ENCODE measurements at places on chromosomes 5 and 9.

DNA sequence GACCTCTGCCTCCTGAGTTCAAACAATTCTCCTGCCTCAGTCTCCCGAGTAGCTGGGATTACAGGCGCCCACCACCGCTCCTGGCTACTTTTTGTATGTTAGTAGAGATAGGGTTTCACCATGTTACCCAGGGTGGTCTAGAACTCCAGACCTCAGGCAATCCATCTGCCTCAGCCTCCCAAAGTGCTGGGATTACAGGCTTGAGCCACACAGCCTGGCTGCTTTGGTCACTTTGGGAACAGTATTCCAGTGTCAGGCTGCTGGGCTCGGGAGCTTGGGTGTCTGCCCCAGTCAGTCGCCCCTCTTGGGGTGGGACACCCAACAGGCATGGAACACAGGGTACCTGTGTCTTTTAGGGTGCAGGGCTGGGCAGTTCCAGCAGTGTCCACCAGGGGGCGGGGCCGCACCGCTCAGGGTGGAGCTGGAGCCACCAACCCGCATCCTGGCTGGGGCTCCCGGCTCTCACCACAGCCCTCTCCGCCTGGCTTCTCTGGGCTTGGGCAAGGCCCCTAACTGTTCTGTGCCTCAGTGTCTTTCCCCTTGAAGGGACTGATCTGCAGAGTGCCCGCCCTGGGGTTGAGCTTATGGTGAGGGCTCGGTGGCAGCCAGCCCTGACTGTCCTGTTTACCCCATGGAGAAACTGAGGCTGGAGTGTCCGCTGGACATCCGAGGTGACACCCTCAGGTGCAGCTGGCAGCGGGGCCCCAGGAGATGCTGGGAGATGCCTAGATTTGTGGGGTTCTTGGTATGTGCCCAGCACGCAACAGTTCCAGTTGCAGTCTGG is 6.4 kb upstream of the RNU6ATAC start:
- no peak for DNase-seq

GRCh38 chr5:67102708-67103107 is 93.9 kb downstream of the CD180 start:
- no peak for DNase-seq

- DNase-seq, result no peak
Measured at GRCh38 chr9:108698231-108698630, 157.6 kb downstream of the ACTL7B start.

DNA sequence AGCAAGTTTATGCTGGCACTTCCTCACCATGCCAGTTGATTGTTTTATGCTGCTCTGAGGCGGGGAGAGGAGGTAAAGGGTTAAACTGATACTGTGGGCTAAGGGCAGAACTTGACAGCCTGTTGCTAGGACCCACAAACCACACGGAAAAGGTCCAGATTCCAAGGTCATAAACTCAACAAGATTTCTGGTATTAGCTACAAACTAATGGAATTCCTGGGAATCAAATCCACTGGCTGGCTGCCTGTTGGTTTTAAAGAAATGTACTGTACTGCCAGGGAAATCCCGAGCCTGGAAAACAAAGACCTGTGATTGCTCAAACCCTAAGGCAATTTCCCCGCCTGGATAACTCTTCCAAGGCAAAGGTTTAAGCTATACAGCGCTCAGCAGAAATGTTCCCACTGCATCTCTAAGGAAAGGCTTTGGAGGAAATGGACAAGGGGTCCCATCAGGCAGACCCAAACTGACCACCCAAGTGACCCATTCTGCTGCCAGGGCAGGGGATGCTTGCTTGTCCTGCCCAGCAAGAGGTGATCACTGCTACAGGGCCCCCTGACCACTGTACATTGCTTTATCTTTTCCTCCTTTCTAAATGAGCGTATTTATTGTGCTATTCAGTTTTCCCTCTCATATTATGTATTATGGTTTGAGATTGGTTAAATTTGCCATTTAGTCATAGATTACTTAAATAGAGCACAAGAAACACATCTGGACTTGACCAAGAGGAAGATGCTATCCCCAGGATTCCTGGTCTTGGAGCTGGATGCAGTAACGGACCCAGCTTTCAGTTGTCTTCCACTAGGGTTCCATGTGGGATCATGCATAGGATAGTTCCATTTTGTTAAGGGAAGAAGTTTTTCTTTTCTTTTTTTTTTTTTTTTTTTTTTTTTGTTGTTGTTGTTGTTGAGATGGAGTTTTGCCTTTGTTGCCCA is 124.3 kb downstream of the SUSD1 start:
- DNase-seq, result no peak

DNA sequence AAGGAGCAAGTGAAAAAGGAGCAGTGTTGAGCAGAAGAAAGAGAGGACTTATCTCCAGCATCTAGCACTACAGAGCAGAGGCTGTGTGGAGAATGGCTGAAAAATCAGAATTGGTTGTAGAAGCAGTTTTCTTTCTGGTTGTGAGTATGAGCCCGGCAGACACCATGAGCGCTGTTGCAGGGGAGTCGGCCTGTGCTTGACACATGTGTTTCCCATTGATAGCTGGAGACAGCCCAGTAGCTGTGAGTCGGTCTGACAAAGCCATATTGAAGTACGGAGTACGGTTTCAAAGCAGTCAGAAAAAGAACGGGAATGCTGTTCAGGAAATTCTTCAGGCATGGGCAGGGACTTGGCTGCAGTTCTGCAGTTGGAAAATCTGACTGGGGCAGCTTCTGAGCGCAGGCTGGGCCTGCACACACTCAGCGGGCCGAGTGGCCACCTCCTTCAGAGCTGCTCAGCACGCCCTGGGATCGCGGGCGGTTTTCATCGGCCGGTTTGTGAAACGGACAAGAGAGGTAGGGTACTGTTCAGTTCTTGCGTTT is at the start of gene SGCD:
Gene SGCD (plus strand): TSS at position 447 of the 542 bp plus-strand sequence.
- DNase-seq, result no peak

GRCh38 chr5:2460098-2460497 is 291.4 kb downstream of the IRX2 start:
- DNase-seq, result no peak

- DNase-seq, result no peak
Measured at GRCh38 chr5:87829217-87829551, 416.5 kb upstream of the CCNH start.

DNA sequence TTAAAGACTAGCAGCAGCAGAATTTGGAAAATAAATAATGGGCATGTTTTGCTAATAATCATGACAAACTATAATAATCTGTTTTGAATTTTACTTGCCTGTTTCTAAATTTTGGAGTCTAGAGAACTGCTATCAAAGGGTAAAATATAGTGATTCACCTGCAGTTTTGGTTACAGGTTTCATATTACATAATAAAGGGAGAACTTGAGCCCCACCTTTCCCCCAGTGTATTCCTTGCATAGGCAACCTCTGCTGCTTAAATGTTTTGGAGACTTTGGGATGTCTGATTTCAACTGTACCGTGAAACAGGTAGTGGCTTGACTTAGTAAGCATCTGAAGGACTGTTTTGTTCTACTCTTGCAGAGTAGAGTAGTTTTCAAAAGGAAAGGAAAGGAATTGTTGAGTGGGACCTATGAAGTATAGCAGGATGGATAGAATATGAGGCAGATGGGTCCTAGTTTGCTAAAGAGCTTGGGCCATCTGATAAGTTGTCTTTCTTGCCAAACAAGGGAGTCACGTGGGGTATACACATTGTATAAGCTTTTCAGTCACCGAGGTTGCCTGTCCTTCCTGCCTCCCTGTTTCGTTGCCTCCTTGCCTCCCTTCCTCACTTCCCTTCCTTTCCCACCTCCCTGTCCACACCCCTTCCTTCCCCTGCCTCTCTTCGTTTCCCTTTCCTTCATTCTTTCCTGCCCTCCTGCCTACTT is 19.1 kb downstream of the CREBRF start:
- no peak for DNase-seq

GRCh38 chr5:39274398-39275085 is 55.2 kb upstream of the FYB1 start:
- no peak for DNase-seq

DNA sequence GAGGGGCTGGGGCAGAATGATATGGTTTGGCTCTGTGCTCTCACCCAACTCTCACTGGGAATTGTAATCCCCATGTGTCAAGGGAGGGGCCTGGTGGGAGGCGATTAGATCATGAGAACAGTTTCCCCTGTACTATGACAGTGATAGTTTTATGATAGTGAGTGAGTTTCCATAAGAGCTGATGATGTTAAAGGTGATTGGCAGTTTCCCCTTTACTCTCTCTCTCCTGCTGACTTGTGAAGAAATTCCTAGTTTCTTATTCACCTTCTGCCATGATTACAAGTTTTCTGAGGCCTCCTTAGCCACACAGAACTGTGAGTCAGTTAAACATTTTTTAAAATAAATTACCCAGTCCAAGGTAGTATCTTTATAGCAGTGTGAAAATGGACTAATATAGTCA is 120.4 kb upstream of the CDH9 start:
- DNase-seq, result no peak

DNA sequence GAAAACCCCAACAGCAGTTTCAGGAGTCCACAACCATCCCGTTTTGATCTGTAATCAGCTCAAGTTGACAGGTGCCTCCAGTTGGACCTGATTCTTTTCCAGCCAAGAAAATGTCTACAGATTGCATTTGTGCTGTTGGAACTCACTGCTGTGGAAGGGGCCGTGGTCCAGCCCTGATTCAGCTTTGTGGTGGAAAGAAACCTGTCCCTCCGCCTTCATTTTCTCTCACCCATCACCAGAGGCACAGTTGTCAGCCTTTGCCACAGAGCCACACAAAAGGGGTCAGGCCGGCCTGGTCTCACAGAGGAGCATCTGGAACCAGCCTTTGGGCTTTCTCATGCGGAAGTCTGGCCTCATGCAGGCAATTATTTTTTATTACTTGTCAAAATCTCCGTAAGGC is 483.6 kb downstream of the GADD45G start:
- DNase-seq, result no peak

- no peak for DNase-seq
Measured at GRCh38 chr5:157464519-157465171, 4.6 kb downstream of the NIPAL4 start.

- no peak for DNase-seq
Measured at GRCh38 chr9:14715102-14715501, 7.4 kb downstream of the CER1 start.

DNA sequence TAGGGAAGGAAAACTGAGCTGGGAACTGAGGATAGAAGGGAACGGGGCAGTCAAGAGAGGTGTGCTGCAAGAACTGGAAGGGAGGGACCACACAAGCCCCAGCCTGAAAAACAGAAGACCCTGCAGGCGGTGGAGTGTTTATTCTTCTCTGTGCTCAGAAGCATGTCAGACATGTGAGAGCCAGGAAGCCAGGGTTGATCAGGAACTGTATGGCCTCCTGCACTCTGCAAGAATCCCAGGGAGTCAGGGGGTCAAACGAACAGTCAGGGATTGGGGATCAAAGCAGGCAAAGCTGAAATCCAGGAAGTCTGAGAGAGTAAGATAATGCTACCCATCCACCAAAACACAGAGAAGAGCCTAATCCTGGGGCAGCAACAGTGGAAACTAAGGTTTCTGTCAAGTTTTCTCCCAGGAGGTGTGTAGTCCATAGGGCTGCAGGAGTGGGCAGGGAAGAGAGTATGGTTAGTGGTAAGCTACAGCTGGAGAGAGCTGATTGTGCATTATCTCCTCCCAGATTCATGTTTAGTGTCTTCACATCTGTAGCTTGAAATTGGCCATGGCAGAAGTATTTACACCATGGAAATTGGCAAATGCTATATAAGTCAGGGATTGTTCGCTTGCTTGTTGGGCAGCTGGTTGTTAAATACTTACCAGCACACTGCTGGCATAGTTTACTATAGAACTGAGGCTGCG is 115.4 kb upstream of the SLC44A1 start:
- no peak for DNase-seq

GRCh38 chr5:147303976-147304375 is 69.2 kb downstream of the STK32A start:
- no peak for DNase-seq

DNA sequence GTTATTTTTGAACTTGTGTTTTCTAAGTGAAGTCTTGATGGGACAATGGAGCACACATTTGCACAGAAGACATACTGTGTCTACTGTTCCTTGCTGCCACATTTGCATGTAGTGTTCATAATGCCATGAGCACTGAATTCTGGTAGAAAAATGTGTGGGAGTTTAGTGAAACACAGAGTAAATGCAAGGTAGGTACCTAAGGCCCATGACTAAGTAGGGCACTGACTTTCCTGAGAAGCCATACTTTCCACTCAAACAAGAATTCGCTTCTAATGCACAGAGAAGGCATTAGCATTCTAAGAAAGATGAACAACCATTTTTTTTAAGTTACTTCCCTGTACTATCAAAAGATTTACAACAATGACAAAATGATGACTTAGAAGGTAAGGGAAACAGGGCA is 282.2 kb downstream of the MAN2A1 start:
- DNase-seq, result no peak

DNA sequence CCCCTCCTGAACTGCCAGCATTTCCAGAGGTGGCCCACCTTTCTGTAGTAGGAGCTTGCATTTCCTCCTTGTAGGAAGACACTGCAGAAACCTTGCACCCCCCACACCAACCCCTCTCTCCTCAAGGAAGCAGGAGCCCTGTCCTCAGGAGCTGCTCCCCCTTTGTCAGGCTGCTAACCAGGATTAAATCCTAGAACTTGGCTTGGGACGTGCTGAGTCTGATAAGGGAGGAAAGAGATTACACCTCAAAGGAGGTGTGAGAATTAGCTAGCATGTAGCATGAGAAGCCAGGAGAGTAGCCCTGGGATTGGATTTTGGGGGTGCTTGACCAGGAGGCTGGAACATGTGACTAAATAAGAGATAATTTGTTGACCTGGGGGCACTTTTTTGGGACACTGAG is 119.8 kb upstream of the ALDH1B1 start:
- DNase-seq, result no peak

DNA sequence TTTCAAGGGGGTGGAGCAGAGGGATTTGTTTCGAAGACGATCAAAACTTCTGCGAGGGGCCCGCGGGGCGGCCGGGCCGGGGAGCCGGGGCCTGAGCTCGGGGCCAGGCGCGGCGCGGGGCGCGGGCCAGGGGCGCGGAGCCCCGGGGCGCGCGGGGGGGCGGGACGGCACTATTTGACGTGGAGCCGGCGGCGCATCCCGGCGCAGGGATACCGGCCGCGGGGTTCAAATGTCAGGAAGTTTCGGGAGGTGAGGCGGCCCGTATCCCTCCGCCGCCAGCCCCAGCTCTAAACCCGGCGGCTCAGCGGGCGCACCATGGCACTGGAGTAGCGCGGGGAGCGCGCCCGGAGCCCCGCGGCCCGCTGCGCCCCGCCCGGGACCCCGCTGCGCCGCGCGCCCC is at the start of gene LMX1B:
Gene LMX1B (plus strand): TSS at position 278 of the 400 bp plus-strand sequence. CDS start 522 bp downstream, outside the sequence.
- DNase-seq, result no peak

GRCh38 chr5:110956913-110957813 is 114.3 kb upstream of the TSLP start:
- DNase-seq, result no peak

DNA sequence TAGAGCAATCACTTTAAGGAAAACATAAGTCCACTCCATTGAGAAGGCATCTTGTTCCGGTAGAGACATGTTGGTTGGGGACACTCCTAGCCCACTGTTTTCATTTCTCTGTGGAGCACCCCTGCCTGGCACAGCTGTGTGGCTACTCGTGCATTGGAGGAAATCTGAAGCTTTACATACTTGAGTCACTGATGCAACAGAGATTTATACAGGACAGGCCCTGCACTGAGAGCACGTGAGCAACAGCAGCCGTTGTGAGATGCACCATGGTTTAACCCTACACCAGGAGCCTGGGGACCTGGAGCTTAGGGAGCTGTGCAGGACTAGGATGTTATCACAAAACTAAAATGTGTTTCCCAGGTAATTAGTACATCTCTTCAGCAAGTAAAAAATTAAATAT is 230.7 kb upstream of the IRX1 start:
- no peak for DNase-seq

GRCh38 chr9:133727876-133728441 is 10.2 kb downstream of the SARDH start:
- DNase-seq, result no peak

GRCh38 chr9:106859957-106860720 is 2.8 kb upstream of the ZNF462 start:
- DNase-seq, result no peak
